ENCODE measurements at places on chromosomes 5 and 9.

- no peak for DNase-seq
These were observed 269.8 kb downstream of the SYK start for GRCh38 chr9:91071184-91071990.

DNA sequence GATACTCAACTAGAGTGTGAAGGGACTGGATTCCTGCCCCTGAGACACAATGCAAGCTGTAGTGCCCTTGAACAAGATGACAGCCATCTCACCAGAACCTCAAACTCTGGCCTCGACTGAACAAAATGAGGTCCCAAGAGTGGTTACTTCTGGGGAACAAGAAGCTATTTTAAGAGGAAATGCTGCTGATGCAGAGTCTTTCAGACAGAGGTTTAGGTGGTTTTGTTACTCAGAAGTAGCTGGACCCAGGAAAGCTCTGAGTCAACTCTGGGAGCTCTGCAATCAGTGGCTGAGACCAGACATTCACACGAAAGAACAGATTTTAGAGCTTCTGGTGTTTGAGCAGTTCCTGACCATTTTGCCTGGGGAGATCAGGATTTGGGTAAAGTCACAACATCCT is 2.4 kb downstream of the ZNF483 start:
- no peak for DNase-seq

- DNase-seq: no peak
These were observed 51.1 kb downstream of the PRRT1B start for GRCh38 chr9:131596430-131596743.

DNA sequence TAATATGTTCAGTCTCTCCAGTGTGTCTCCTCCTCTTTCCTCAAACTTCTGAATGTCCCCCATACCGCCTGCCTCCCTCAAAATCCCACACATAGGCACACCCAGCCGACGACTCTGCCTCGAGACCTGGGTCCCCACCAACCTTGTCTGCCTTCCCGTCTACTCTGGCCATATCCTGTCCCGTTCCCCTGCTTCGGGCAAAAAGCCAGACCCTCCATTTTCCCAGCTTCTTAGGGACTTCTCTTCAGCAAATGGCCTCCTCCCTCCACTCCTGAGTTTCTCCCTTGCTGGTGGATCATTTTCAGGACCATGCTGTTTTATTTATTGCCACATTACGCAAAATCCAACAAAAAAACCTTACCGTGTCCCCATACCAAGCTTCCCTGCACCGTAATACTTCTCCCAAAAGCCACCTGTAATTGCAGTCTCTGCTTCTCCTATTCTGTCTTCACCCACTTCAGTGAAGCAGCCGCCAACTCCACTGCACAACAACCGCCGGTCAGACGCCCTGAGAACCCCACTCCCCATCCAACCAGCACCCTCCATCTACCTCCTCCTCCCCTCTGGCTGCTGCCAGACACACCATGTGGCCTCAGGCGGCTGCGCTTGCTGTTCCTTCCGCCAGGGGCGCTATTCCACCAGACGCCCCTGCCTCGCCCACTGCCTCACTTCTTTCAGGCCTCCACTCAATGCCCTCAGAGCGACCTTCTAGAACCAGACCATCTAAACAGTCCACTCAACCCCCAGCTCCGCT is 117.0 kb downstream of the TRPM6 start:
- DNase-seq: peak; percentile 20

DNA sequence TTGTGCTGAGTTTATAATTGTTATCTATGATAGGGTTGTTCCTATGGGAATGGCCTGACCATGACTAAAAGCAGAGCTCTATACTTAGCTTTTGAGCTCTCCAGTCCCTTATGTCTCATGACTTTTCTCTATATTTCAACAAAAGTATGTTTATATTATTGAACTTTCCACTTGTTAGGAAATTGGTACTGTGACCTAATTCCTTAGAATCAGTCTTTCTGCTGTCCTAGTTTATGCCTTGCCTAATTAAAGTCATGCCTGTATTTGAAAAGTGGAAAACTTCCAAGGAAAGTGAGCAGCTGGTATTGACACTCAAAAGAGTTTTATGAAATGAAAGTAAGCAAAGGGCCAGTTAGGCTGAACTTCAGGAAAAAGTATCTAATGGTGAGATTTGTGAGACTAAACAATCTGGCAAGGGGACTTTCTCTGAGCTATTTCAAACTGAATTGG is 68.6 kb downstream of the XRCC4 start:
- DNase-seq: no peak

- no peak for DNase-seq
These were observed 16.0 kb downstream of the SLC36A1 start for GRCh38 chr5:151463137-151464029.

DNA sequence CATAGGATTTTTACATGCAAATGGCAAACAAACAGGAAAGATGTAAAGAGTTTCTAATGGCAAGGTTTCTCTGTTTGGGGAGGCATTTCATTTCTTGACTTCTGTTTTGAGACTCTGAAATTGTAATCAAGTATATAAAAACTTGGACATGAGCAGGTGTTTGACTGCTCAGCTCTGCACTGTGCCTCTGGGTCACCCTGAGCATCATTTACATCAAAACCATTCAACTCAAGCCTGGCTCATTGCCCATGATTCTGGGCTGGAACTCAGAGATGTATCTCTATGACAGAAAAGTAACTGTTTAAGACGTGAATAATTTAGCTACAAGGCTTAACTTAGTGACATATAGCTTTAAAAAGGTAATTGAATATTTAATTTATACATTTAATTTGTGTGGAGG is 1402.4 kb upstream of the NUDT12 start:
- no peak for DNase-seq

DNA sequence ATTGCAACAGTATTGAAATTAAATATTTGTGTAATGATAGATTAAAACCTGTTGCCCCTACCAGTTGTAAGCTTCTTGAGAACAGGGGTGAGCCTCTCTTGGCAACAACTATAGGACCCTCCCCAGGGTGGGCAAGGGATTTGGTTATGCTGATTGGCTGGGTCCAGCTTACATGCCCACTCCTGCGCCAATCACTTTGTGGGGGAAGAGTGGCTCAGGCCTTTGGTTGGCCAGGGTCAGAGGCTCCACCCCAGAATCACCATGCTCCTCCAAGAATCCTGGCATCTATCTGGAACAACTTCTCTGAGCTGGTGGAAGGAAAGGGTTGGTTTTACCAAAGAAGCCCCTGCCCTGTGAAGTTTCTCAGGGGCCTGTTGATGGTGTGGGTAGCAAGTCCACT is 8.6 kb upstream of the PITX1 start:
- DNase-seq: no peak

DNA sequence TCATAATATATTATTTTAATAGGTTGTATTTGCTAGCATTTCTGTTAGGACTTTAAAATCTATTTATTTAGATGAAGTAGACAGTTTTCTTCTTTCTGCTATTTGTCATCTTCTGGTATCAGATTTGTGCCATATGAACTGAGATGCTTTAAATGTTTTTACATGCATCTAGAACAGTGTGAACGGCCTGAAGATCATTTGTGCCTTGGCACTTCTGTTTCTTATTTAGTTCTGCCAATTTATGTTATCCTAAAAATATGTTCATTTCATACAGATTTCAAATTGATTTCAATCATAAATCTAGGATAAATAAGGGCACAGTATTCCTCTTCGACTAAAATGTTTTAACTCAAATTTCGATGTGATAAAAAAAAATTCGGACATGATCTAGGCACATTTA is 16.1 kb downstream of the ZBTB34 start:
- DNase-seq: no peak

GRCh38 chr9:35776018-35776417 is 15.4 kb upstream of the NPR2 start:
- DNase-seq: no peak

- DNase-seq: no peak
These were observed 28.1 kb upstream of the PIK3R1 start for GRCh38 chr5:68187268-68188055.

DNA sequence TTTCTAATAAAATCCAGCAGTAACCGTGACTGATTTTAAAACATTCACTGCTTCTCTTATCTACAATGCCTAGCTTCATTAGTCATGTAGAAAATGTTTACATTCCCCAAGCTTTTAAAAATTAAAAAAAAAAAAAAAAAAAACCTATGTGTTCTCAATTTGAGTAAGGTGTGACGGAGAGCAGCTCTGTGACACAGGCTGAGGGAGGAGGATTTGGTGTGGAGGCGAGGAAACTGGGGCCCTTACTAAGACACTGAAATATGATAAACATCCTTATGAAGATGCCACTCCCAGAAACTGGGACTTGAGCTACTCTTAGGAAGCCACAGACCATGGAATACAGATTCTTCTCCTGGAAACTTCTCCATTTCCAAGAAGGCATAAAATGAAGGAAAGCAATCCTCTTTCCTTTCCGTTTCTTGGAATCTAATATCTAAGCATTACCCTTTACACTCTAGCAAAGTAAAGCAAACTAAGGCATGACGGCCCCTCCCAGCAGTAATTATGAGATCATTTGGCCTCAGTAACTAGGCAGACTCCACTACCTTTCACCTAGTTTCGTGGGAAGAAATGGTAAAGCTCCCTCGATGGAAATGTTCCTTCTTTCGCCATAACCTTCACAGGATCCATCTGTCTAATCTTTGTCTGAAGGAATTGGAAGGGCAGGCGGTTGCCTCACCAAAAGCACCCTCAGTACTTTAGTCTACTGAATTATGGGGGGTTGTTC is 23.5 kb downstream of the GRAMD2B start:
- DNase-seq: peak; percentile 93

DNA sequence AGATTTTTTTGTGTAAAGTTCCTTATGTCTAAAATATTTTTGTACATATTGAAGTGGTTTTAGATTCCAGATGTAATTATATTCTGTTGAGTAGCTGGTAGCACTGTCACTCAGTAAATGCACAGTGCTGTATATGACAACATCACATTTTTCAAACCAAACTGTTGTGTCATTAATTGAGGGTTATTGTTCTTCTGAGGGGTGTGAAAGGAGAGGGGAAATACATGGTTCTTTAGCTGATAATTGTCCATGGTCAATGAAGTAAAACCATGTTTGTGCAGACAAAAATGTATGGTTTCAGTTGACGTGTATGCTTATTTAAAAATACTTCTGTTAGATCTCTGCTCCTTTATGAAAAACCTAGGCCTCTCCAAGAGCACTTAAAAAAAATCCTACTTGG is 3.3 kb downstream of the ZNF462 start:
- no peak for DNase-seq

- DNase-seq: no peak
These were observed 672.8 kb downstream of the ACTL7B start for GRCh38 chr9:108182950-108183381.

GRCh38 chr9:85038824-85039608 is 369.5 kb downstream of the NTRK2 start:
- DNase-seq: no peak

DNA sequence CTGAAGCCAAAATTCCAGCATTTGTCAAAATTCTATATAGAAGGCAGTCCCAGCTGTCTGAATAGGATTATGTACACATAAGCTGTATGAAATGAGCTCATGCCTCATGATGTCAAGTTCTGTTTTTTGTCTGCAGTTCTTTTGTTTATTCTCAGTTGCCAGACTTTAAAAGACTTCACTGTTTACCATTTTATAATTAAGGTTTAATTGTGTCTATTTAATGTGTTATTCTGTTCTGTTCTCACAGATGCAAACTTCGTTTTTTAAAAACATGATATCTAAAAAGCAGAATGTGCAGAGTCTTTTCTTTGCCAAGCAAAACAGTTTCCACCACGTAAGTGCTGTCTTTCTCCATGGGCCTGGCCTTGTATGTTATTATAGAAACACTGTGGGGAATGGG is 31.1 kb downstream of the ERAP1 start:
- no peak for DNase-seq

GRCh38 chr9:71549023-71549422 is 219.3 kb downstream of the CEMIP2 start:
- no peak for DNase-seq

DNA sequence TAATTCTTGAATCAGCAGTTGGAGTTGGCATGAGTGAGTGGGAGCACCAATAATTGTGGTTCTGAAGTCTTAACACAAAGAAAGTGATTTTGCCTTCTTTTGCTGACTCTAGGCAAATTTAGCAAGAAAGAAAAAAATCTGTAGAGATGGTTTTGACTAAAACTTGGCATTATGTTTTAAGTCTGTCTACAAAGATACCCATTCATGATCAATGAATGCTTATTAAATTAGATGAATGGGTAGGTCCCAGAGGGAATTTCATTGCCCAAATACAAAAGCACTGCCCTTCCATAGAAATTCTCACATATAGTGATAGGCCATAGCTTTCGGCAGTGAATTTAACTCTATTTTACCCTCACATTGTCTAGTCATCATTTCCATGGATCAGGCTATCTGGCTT is 428.6 kb upstream of the ADAMTSL1 start:
- DNase-seq: no peak

DNA sequence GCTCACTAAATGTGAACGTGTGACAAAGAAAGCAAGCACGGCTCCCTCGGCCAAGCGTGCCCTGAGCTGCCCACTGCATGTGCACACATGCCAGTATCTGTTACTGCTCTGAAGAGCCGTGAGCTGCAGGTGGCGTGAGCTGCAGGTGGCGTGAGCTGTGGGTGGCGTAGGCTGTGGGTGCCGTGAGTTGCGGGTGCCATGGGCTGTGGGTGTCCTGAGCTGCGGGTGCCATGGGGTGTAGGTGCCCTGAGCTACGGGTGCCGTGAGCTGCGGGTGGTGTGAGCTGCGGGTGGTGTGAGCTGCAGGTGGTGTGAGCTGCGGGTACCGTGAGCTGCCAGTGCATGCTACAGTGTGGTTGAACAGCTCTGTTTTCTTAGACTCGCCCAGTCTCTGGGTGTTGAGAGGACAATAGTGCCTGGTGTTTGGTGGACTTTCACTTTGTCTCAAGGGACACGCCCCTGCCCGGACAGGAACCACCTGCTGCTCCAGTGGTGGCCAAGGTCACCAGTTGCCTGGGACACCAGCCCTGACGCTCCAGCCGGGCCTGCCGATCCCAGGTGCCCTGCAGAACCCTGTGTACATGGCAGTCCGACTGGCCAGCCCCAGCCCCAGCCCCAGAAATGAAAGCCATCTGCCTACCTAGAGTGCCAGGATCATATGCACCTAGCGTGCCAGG is 6.7 kb downstream of the CCDC187 start:
- no peak for DNase-seq

DNA sequence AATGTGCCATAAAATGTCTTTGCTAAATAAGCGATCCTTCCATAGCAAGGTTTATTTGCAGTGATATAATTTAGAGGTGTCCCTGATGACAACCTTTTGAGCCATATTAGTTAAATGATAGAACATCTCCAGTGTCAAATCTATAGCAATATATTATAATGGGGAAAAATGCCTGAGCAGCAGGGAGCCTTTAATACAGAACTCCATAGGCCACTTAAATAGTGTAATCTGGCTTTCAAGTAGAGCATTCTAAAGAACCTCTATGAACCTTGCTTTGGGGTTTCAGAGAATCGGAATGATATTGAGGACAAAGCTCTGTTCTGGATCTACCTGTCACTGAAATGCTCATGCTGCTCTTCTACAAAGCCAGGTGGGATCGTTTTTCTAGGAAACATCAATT is 96.7 kb upstream of the MEF2C start:
- DNase-seq: no peak

GRCh38 chr9:34566322-34566721 is 23.2 kb downstream of the CNTFR start:
- DNase-seq: no peak

- no peak for DNase-seq
These were observed 92.4 kb downstream of the STX17 start for GRCh38 chr9:99998866-99999265.
